ENCODE measurements at places on chromosomes 13 and 19. TPM values are rescaled to one million over a fixed set of nuclear protein-coding genes. Genes with fewer than 3 reads are reported as not detected.

COL5A3 gene
- total RNA-seq = 1.6 TPM

ZFR2 gene
- total RNA-seq = 0.33 TPM

CYSLTR2 gene
- total RNA-seq = 1.9 TPM

SBNO2 gene
- 15.4 TPM for total RNA-seq

ACP7 gene
- total RNA-seq = under 0.01 TPM

ICAM4 gene
- 3.1 TPM for total RNA-seq

PCDH8 gene
- 0.52 TPM for total RNA-seq

FBXO17 gene
- total RNA-seq = 3.8 TPM

CEACAM4 gene
- 0.52 TPM for total RNA-seq

FBN3 gene
- 0.61 TPM for total RNA-seq

SUGP1 gene
- total RNA-seq = 31.8 TPM

GRCh38 chr19:4094761-4095487 lies 28.2 kb upstream of the ZBTB7A start:
- DNase-seq = no peak

DNA sequence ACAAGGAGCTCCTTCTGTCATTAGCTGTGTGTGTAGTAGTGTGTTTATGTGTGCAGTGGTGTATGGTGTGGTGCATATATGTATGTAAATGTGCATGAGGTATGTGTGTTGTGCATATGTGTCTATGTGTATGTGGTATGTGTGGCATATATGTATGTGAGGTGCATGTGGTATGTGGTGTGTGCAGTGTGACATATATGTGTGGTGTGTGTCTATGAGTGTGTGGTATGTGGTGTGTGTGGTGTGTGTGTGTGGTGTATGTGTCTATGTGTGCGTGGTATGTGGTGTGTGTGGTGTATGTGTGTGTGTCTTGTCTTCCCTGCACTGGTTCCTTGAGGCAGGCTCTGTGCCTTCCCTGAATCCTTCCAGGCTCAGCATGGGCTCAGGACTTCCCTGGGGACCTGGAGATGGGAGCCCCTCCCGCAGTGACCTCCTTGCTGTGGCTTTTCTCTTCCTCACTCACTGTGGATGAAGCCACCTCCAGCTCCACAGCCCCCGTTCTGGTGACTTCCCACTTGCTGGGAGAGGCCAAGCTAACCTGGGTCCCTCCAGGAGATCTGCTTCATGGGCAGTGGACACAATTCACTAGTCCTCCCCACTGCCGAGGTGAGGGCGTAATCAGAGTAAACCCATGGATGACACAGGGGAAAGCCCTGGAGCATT lies 64.2 kb downstream of the CCDC70 start:
- no peak for DNase-seq

- no peak for DNase-seq
These were observed 17.6 kb downstream of the ZNF420 start for GRCh38 chr19:37095859-37096258.

DNA sequence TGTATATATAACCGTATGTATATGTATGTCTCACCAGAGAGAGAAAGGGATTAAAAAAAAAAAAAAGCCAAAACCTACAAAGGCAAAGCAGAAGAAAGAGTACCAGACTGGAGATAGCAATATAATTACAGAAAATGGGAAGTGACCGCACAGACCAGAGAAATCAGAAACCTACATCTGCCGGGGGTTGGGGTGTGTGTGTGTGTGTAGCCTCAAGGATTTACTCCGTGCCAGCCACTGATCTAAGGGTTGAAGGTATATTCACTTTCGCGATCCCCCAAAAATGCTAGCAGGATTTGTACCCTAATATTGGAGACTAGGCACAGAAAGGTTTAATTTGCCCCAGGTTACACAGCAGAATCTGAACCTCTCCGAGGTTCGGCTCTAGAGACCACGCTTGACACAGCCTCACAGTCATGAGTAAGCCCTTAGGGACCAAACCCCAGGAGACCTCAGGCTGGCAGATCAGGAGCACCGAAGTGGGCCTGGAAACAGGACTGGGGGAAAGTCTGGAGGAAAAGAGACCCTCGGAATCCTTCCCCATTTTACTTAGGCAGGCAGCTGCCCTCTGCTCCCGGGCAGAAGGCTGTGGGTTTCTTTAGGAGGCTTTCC lies 14.8 kb downstream of the ARL11 start:
- no peak for DNase-seq

- no peak for DNase-seq
These were observed 772.5 kb upstream of the SLITRK1 start for GRCh38 chr13:84654654-84655275.

GRCh38 chr13:46639033-46639981 lies 86.3 kb downstream of the LRCH1 start:
- no peak for DNase-seq

- no peak for DNase-seq
These were observed 1.0 kb downstream of the MRPS31 start for GRCh38 chr13:40769970-40770369.

GRCh38 chr13:20239748-20240147 lies 7.6 kb upstream of the GJB6 start:
- no peak for DNase-seq

DNA sequence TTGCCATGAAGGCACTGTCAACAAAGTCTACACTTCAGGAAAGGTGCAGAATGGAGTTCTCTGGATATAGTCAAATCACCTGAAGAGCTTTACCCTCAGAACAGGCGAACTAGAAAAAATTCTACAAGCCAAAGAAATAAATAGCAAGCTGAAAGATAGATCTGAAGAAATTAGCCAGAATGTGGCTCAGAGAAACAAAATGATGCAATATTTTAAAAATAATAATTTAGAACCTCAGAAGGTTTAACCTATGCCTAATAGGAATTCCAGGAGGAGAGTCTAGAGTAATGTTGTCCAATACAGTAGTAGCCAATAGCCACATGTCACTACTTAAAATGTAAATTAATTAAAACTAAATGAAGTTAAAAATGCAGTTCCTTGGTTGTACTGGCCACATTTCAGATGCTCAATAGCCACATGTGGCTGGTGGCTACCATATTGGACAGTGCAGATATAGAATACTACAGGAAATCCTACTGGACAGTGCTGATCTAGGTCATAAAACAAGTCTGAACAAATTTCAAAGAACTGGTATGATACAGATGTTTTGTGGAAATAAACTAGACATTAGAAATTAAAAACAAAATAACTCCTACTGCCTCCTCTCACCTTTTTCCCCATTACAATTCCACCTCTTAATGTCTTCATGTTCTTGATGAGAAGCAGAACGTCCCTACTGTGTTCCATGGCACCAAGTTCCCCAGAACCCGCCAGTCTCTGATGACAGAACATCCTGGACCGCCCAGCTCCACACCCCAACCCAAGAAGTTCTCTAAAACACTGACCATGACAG lies 679 bp upstream of the CDADC1 start:
- no peak for DNase-seq

- no peak for DNase-seq
These were observed 10.3 kb downstream of the THSD1 start for GRCh38 chr13:52395704-52396103.

GRCh38 chr19:35498984-35499527 lies 8.8 kb upstream of the KRTDAP start:
- no peak for DNase-seq

DNA sequence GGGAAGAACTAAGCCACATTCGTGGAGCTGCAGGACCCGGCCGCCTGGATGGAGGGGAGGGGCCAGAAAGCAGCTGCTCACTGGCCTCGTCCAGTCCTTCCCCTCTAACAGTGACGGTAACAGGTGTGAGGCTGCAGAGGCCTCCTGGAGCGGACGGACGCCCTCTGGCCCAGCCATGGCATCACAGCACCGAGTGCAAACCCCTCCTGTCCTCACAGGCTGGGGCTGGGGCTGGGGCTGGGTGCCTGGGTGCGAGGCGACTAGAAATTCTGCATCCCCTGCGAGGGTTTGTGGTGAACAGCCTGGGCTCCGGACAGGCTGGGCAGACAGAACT lies 3.6 kb downstream of the MICOS13 start:
- DNase-seq = no peak
